ENCODE measurements at places on chromosomes 2 and 18. TPM values are rescaled to one million over a fixed set of nuclear protein-coding genes. Genes with fewer than 3 reads are reported as not detected.
A peak's percentile ranks its signal among the peaks of the same experiment; 100 is the strongest.

GRCh38 chr2:54574107-54574859, 118.2 kb downstream of the SPTBN1 start:
- DNase-seq, result no peak

DNA sequence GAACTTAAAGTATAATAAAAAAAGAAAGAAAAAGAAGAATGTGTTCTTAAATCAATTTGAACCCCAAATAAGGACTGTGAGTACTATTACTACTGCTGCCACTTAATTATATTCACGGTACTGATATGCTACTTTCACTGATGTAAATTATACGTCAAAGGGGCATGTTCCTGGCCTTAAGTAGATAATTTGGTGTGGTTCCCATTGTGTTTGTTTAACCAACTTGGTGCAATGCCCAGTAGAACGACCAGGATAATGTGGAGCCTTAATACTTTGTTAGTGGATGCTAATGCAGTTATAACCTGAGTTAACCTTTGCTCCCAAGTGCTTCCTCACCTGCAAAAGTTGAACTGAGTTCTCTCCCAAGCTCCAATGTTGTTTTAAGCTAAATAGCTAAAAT, 142.0 kb downstream of the NR4A2 start:
- DNase-seq, result no peak

DNA sequence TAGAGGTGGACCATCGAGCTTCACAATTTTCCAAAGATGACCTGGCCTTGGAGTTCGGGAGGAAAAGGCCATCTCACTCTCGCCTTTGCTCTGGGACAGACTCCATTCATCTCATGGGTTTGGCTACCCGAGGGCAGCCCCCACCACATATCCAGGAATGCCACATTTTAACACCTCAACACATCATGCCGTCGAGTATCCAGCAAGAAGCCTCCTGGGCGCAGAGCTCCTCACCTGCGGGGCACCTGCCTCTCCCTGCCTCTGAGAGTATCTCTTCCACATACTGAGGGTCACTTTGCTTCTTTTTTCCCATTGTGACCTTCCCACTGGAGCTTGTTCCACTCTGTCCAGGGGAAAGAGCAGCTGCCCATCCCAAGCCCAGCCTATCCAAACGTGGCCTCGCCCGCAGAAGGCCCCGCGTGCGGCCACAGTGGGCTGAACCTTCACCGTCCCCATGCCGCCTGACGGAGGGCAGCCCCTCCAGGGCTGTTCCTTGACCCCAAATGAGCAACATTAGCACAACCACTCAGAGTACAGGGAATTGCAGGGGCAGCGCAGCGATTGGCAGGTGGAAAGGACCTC, 5.5 kb upstream of the LIMS2 start:
- DNase-seq, result no peak

GRCh38 chr18:44765456-44765855, 84.8 kb downstream of the SETBP1 start:
- DNase-seq, result no peak

The CCDC85A gene
- total RNA-seq, result 0.29 TPM

DNA sequence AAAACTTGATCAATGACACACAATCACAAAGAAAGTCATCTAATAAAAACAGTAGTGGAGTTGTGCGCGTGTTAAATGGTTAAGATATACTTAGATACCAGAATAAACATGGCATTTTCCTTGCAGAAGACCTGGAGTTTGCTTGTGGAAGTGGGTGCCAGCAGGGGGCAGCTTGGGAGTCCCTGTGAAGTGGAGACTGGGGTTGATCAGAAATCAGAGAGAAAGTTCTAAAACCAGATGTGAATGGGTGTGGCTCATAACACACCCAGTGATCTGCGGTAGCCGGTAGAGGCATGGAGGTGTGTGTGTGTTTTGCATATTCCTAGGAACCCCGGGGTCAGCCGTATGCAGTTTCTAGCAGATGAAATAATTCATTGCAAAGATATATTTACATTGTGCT, 300.1 kb upstream of the TRIB2 start:
- no peak for DNase-seq

DNA sequence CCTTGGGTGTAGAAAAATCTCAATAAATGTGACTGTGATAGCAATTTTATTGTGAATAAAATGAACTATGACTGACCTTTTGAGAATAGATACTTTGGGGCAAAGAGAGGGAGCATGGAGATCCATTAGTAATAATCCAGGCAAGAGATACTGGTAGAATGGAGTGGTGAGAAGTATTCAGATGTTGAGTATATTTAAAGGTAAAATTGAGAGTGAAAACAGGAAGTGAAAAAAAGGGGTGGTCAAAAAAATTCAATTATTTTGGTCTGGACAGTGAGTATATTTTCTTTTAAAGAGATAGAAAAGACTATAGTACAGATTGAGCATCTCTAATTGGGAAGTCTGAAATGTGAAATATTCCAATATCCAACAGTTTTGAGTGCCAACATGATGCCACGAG, 1515.6 kb upstream of the NXPH2 start:
- no peak for DNase-seq

- no peak for DNase-seq
Measured at GRCh38 chr2:168454737-168455644, 1.1 kb upstream of the CERS6 start.

The ATP6V1C2 gene
- total RNA-seq, result 0.04 TPM

DNA sequence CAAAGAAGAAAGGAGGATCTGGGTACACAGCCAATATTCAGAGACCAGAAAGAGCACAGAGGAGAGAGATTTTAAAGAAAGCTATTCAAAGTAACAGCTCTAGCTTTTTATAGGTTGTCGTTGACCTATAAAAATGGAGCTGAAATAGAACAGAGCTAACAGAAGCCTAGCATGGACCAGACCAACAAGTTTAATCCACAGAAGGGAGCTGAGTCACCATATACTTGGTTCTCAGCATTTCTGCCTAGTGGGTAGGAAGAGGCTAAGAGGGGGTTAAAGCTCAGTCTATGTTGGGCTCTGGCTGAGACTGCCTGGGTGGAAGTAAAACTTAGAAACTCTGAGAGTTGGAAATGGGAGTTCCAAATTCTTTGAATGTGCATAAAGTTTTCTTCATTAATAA, 678.0 kb upstream of the CDH2 start:
- DNase-seq, result no peak

The SLC14A1 gene
- not detected for total RNA-seq

GRCh38 chr2:8144785-8145184, 537.1 kb upstream of the ID2 start:
- DNase-seq, result no peak

The OR6B2 gene
- total RNA-seq, result not detected

The MFSD6 gene
- 52.4 TPM for total RNA-seq

- DNase-seq, result peak; percentile 7
Measured at GRCh38 chr2:182980115-182980514, 58.1 kb downstream of the NCKAP1 start.

The ANKRD30B gene
- total RNA-seq, result 0.08 TPM

The ERFE gene
- total RNA-seq, result 113 TPM

DNA sequence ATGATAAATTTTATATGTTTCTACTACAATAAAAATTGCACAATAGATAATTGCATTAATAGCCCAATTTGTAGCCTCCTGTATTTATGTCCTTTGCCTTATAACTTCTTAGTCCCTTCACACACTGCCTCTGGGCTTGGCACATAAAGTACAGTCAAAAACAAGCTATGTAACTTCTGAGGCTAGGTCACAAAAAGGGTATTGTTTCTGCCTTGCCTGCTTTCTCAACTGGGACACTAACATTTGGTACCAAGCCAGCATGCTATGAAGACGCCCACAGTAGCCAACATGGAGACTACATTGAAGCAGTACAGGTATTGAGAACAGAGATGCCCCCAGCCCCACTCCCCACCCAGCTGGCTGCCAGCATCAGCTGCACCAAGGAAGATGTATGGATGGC, 5.4 kb upstream of the SLC3A1 start:
- DNase-seq, result no peak

DNA sequence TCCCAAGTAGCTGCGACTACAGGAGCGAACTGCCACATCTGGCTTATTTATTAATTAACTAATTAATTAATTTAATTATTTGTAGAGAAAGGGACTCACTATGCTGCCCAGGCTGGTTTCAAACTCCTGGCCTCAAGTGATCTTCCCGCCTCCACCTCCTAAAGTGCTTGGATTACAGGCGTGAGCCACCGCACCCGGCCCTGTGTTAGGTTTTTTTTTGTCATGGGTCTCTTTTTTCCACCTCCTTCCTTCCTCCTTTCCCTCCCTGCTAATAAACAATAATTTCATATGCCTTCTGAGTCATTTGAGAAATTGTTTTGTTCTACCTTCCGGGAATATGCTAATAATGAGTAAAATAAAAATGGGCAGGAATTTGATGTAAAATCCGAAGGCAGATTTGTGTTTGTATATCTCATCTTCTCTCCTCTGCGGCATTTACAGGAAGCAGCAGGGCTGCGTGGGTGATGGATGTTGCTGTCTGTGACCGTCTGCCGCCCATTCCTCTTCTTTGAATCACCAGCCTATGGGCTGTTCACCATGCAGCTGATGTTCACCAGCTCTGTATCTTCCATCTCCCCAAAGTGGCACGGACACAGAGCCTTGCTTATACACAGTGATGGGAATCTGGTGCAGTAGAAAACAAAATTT, 89.9 kb downstream of the ACSL3 start:
- no peak for DNase-seq

The HOXD11 gene
- total RNA-seq, result 16.3 TPM

GRCh38 chr2:60966507-60967405, 50.8 kb upstream of the PEX13 start:
- DNase-seq, result no peak

GRCh38 chr2:141728886-141729285, 401.9 kb downstream of the LRP1B start:
- DNase-seq, result no peak

The SLC16A14 gene
- total RNA-seq, result 2.8 TPM

The NDUFV2 gene
- total RNA-seq, result 93.3 TPM

DNA sequence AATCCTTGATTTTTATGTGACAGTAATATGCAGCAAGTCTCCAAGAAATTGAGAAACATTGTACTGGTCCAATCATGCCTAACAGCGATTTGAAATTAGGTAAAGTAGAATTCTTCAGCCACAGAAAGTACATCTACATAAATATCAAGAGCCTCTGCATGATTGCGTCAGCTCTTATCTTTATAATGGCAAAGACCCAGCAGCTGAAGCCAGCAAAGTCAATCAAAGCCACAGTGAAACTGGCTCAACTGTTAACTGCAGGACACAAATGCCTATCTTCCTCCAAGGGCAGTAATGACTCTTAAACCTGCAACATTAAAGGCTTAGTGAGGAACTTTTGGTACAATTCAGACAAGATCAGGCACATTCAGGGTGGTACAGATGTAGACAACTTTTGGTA, 102.5 kb downstream of the BARD1 start:
- DNase-seq, result no peak

GRCh38 chr18:2114289-2114688, 457.0 kb downstream of the METTL4 start:
- DNase-seq, result no peak

DNA sequence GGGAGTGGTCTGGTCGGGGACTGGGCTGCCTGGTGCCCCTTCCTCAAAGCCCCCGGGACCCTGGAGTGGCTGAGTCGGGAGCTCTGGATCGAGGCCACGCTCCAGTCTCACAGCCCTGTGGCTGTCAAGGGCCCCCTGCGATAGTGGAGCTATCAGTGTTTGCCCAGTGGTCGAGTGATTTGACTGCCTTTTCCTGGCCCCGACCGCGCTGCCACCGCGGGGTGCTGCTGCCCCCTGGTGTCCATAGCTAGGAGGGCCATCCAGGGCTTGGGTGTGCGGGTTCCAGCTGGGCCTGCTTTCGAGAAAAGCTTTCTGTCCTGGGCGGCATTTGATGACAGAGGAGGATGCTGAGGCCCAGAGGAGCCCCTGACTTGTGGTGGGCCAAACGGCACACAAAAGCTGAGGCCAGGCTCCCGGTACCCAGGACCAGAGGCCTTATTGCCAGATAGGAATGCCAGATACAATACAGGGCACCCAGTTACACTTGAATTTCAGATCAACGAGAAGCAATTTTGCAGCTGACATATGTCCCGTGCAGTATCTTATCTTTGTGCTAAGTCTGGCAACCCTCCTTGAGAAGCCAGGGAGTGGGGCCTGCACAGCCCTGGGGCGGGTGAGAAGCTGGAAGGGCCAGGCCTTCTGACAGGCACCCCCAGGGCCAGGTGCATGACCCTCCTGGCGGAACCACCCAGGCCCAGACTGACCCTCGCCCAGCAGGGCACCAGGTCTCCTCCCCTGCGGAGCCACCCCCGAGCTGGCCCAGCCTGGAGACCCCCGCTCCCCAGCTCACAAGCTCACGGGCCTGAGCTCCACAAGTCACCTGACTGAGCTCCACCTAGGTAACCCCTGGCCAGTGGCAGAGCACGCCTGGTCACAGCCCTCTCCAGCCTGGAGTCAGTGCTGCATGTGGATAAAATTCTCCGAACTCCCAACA, 13.0 kb downstream of the ODC1 start:
- DNase-seq, result no peak

The C2orf80 gene
- total RNA-seq, result not detected

The MALL gene
- total RNA-seq, result 6.1 TPM

DNA sequence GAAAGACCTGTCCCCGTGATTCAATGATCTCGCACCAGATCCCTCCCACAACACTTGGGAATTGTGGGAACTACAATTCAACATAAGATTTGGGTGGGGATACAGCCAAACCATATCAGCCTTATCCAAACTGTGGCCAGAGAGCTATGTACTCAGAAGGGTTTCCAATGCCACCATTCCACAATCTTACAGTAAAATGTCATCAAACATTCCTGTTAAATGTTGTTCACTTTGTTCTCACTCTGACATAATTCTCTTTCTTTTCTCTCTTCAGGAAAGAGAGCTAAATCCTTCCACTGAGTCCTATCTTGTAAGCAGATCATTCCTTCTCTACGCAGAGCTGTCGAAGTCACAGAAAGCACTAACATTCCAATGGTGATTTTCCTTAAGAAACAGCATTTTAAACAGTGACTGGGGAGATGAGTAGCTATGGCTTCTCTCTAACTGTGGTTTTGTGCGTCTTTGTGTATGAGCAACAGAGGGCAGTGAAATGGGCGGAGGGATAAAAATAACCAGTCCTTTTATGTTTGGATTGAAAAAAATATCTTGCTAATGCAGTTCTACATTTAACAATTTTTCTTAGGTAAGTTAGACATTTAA, 684.7 kb downstream of the EPHA4 start:
- DNase-seq, result no peak

DNA sequence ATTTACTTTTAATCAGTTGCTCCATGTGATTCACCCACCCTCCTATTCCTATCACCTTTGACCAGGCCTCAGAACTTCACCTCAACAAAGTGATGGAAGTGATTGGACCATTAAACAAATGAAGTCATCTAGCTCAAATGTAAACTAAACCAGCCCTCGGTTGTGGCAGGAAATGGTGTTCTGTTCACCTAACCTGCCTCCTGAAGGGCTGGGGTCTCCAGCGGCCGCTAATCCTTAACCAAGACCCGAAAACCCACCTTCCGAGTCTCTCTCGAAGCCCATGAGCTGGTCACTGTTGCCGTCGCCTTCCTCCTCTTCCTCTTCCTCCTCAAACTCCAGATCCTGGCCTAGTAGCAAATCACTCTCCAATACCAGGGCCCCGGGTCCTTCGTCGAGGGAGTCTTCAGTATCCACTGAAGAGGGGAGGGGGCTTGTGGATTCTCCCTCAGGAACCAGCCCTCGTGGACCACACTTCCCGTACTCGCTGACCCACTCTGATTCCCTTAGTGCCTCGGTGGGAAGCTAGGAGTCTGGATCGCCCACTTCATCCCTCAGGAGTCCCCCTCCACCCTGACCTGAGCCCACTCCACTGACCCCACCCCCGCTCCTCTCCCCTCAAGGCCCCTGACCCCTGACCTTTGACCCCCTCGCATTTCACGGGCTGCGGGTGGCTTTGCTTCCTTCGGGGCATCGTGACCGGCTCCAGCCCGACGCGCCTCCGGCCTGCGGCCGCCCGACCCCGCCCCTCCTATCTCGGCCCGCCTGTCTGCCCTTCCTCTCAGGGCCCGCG, 503 bp downstream of the ZNF513 start:
- no peak for DNase-seq

Measured in kidney epithelial cell (primary cell).